ENCODE measurements at places on chromosomes 3 and 15.

DNA sequence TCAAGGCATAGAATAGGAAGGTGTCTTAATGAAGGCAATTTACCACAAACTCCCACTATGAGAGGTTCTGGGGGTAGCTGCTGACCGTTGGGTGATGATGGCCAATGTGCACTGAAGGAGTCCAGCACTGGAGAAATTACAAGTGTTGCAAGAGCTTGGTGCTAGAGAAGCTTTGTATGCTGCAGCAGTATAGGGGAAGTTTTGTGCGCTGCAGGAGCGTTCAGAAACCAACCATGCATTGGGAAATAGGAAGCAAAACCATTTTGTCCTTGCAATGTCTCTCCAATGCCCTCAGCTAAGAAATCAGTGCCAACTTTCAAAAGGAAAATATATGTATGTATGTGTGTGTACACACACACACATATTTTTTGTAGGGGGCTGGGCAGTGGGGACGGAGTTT lies 441.6 kb upstream of the NAALADL2 start:
- DNase-seq = no peak

- no peak for DNase-seq
These were observed 136.9 kb upstream of the CFAP20DC start for GRCh38 chr3:59186725-59187124.

DNA sequence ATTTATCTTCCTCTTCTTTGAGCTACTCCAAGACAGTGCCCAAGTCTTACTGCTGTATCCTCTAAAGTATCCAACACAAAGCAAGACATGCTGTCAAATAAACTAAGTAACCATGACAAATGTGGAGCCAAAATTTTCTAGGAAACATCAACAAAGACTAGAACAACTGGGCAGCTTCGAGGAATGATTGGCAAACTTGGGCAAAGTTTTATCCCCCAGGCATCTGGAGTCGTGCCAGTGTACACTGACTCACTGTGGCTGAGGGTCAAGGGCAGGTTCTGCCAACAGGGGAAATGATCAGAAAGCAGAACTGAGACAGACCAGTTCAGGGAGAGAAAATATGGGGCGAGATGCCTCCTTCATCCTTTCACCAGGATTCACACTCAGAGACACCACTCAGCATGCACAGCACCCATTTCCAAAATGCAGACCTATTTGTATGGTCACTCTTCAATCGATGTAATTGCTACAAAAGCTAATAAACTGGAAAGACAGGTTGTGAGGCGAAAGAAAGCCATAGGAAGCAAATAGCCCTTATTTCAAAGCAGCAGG lies 65.8 kb downstream of the MB21D2 start:
- DNase-seq = no peak

GRCh38 chr3:162704238-162704637 lies 1207.6 kb downstream of the OTOL1 start:
- DNase-seq = no peak

DNA sequence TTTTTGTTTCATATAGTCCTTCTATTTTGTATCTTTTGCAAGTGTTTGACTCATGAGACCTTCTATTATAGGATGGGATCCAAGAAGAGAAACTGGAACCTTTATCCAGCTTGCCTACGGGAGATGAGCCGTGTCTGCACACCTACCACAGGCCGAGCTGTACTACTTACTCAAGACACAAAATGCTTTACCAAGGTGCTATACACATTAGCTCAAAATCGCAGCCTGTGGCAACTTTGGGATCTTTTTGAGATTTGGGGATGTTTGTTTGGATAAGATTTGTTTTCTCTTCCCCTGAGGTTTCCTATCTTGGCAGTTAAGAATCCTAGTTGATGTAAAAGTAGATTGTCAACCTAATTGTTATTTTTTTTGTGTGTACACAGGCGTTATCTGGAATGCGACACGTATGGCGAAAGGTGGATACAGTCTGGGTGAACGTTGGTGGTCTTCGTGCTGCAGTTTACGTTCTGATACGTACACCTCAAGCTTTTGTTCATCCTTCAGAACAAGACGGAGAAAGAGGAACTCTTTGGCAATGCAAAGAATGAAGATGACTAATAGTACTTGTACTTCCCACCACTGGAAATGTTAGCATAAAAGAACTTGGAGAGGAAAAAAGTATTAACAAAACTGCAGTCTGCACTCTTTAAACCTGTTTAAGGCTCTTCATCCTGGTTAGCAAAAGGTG lies 13.1 kb upstream of the SETD5 start:
- no peak for DNase-seq

- no peak for DNase-seq
These were observed 43.2 kb upstream of the RAB6B start for GRCh38 chr3:133938770-133939462.

DNA sequence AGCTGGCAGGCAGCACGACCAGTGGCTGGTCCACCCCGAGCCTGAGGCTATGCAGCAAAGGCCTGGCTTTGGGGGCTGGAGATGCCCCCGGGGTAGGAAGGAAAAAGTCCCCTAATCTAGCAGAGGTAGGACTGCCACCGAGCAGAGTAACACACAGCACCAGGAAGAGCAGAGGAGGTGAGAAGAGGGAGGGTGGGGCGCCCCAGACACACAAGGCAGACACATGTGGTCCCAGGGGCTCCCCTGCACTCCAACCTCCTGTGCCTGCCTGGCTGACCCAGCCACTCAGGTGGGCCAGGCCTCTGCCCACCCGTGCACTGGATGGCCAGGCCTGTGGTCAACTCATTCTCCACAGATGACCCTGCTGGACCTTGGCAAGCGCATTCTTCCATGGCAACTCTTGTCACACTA lies 112.4 kb downstream of the ADCY5 start:
- DNase-seq = no peak

- no peak for DNase-seq
These were observed 62.5 kb downstream of the CBLB start for GRCh38 chr3:105806359-105806758.

DNA sequence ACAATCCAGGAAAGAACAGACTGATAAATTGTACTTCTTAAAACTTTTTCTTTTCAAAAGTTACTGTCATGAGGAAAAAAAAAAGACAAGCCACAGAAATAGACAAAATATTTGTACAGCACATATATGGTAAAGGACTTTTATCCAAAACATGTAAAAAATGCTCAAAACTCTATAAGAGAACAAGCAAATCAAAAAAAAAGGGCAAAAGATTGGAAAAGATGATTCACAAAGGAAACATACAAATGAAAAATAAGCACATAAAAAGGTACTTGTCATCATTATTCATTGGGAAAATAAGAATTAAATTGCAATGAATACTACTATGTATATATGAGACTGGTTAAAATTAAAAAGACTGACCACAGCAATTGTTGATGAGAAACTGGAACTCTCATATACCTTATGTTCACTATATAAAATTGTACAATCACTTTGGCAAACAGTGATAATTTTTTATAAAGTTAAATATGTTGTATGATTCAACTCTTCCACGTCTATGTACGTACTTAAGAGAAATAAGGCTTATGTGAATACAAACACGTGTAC lies 39.7 kb downstream of the DIPK2A start:
- no peak for DNase-seq

GRCh38 chr3:56303487-56303886 lies 164.8 kb downstream of the ERC2 start:
- peak; percentile 72 for DNase-seq

DNA sequence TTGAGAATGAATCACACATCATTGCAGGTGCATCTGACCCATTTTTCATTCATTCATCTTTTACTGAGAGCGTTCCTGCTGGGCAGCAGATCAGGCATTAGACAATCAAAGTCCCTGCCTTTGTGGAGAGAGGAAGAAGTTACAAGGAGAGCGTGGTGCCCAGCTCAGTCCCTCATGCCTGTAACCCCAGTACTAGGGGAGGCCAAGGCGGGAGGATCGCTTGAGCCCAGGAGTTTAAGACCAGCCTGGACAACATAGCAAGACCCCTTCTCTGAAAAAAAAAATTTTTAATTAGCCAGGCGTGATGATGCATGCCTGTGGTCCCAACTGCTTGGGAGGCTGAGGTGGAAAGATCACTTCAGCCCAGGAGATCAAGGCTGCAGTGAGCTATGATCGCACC lies 35.0 kb upstream of the MEX3B start:
- DNase-seq = no peak

DNA sequence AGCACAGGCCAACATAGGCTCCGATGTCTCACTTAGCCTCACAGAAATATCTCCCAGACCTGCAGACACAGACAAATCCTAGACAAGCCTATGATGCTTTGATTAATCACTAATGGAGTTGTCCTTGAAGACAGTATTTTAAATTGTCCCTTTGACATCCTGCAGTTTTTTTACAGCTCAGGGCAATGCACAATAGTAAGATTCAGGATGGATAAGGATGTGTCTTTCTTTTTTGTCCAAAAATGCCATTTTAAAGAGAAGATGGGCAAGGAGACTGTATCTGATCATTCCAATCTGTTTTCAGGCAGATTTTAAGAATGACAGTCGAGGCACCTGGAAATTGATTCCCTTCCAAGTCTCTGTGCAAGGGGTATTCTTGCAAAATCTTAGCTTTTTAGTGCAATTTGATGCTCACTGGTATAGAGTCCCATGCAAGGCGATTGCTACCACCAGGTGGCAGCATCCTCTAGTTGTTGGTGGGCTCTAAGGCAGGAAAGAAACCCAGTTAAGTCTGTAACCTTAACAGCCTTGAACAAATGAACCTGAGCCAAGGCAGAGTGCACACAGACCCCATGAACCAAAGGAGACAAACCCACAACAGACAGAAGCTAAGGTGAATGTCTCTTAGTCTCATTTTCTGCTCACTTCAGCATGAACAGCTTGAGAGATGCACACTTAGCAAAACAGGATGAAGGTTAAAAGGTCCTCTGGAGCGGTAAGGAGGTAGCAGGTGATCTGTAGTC lies 51.2 kb upstream of the MINAR1 start:
- peak; percentile 85 for DNase-seq

- no peak for DNase-seq
These were observed 35.6 kb upstream of the SPTSSB start for GRCh38 chr3:161406594-161407555.

GRCh38 chr3:142987707-142988106 lies 13.7 kb upstream of the U2SURP start:
- DNase-seq = no peak

DNA sequence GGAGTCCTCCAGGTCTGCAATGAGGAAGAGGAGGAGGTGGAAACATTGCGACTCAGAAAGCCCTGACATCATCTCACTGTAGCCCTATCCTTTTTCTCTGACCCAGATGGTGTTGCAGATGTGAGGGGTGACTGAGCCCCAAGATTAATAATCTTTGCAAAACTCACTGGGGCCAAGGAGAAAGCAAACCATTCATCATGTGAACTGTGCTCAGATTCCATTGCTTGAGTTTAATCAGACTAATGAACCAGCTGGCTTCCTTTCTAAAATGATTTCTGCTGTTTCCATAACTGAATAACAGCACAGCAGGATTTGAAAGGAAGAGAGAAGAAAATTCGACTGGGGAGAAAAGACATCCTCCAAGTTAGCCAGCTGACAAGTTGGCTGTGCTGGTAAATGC lies 13.4 kb upstream of the DGKG start:
- DNase-seq = no peak

- DNase-seq = no peak
These were observed 37.7 kb upstream of the SLC41A3 start for GRCh38 chr3:126121632-126122031.

GRCh38 chr15:55221090-55222011 lies 24.6 kb upstream of the RSL24D1 start:
- no peak for DNase-seq

GRCh38 chr15:100809587-100809986 lies 70.0 kb upstream of the ALDH1A3 start:
- no peak for DNase-seq

DNA sequence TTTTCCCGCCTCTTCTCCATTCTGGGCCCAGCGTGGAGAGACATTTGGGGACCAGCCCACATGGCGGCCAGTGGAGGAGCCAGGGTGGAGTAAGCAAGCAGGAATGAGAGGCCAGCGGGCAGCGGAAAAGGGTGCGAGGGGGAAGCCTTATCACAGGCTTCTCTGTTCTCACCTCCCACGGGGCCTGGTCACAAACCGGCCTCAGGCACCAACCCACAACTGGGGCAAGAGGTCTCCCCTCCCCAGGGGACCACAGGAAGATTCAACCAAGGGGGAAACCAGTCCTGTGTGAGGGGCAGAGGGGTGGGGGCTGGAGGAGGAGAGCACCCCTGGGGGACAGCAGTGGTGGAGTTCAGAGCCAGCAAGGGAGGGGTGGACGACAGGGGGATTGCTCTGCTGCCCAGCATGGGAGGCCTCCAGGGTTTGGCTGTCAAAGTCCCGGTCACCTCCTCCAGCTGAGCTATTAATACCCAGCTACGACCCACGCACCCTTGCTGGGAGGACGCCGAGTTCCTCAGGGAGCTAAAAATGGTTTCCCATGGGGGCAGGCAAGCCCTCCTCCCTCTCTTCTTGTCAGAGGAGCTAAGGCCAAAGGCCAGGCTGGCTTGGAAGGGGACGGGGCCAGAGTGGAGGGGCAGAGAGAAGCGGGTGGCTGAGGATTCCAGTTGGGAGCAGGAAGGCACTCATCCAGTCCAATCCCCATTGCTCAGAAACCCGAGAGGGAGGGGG lies 23.8 kb upstream of the RPL29 start:
- no peak for DNase-seq

- DNase-seq = no peak
These were observed 89.1 kb downstream of the XXYLT1 start for GRCh38 chr3:195181741-195182469.

DNA sequence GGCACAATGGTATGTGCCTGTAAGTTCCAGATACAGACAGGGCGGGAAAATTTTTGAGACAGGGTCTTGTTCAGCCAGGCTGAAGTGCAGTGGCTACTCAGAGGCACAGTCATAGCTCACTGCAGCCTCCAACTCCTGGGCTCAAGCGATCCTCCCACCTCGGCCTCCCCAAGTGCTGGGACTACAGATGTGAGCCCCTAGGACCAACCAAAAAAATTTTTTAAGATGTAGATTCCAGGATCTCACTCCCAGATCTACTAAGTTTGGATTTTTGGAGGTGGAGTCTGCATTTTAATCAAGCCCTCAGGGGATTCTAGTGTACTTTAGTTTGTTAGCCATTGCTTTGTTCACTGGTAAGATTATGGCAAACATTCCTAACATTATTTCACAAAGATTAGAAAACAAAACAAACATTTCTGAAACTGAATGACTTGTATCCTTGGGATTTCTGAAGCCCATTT lies 2.7 kb downstream of the LIPH start:
- DNase-seq = no peak

- no peak for DNase-seq
These were observed 169.3 kb upstream of the STAC start for GRCh38 chr3:36210840-36211651.

- no peak for DNase-seq
These were observed 106.5 kb downstream of the NR2E3 start for GRCh38 chr15:71916834-71917233.

DNA sequence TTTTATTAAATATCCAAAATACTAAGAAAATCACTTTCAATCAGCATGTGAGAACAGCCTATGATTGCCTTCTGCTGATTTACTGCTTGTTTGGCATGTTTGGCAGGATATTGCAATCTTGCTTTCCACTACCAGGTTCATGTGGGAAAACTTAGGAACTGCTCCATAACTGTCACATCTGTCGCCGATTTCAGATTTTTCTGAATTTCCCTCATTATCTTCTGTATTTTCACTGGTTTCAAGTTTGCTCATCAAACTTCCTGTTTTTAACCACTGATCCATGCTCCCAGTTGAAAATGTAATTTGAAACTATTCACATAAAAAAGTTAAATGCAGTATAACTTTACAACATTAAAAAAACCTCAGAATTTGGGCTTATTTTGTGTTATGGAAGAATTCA lies 93.0 kb downstream of the NFKBIZ start:
- no peak for DNase-seq

Measured in WTC11 (cell line).